ENCODE measurements at places on chromosomes 2 and 18.

GRCh38 chr2:134041877-134042276, 212.0 kb upstream of the MGAT5 start:
- DNase-seq = no peak

DNA sequence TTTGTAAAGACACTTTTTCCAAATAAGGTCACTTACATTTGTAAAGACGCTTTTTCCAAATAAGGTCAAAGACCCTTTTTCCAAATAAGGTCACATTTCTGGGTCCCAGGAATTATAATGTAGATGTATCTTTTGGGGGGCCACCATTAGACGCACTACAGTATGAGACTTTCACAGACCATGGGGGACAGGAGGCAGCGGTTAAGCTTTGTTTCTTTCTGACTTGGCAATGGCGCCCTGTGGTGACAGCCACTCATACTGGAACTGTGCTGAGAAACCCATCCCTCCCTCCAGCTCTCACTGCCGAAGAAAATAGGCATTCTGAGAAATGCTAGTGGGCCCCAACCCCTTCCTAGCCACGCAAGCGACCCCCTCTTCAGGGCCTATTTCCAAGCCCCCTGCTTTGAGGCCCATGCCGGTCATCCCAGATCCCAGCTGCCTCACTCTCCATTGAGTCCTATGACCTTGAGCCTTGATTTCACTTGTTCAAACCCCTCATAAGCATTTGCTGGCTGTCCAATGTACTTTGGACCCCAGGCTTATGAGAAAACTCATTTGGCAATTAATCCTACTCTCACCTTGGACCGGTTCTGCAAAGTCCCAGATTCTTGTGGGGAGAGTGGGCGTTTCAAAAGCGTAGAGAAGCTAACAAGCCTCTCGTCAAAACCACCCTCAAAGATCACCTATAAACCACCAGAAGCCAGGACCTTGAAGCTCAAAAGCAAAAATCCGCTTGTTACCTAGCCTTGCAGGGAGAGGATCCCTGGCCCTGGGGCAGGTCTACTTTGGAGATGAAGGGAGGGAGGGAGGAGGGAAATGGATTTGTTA, 11.3 kb upstream of the SPATA3 start:
- DNase-seq = no peak

- DNase-seq = no peak
Measured at GRCh38 chr2:74924463-74925265, 33.8 kb upstream of the POLE4 start.

DNA sequence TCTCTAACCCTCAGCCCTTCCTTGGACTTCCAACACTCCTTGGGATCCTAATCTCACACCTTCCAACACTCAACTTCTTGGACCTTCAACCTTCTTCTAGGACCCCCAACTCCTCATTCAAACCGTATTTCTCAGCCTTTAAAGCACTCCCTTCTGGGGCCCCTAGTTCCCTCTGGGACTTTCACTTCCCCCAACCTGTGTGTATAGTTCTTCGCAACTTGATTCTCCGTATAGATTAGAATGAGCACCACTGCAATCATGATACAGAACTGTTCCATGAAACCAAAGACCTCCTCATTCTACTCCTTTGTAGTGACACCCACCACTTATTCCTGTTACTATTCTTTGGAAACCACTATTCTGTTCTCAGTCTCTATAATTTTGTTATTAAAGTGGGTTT, 62.0 kb upstream of the NFU1 start:
- no peak for DNase-seq

- no peak for DNase-seq
Measured at GRCh38 chr2:42339191-42339912, 21.7 kb downstream of the COX7A2L start.

DNA sequence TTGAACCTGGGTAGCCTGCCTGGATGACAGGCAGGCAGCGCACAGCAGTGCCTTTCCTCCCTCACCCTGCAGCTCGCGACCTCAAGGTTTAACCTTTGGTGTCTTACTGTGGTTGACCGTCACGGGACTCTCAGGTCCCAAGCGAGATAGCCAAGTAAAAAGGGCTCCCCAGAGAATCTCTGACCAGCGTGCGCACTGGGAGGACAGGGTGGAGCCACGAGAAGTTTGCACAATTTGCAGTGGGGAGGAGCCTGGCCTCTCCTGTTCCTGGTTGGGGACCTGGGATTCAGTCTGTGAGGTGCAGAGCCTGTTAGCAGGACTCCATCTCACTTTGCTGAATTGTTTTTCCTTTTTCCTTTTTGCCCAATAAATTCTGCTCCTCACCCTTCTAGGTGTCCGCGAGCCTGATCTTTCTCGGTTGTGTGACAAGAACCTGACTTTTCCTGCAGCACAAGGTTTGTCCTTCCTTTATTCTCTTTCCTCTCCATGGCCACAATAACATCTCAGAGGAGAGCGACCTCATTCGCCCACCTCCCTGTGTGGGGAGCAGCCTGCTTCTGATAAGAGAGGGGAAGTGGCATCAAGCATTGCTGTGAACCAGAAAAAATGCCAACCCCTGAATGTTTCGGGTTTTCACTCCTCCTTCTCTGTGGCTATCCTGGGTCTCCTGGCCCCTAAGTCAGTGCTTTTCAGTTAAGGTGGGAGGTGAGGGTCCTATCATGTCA, 36.2 kb downstream of the POU3F3 start:
- no peak for DNase-seq

DNA sequence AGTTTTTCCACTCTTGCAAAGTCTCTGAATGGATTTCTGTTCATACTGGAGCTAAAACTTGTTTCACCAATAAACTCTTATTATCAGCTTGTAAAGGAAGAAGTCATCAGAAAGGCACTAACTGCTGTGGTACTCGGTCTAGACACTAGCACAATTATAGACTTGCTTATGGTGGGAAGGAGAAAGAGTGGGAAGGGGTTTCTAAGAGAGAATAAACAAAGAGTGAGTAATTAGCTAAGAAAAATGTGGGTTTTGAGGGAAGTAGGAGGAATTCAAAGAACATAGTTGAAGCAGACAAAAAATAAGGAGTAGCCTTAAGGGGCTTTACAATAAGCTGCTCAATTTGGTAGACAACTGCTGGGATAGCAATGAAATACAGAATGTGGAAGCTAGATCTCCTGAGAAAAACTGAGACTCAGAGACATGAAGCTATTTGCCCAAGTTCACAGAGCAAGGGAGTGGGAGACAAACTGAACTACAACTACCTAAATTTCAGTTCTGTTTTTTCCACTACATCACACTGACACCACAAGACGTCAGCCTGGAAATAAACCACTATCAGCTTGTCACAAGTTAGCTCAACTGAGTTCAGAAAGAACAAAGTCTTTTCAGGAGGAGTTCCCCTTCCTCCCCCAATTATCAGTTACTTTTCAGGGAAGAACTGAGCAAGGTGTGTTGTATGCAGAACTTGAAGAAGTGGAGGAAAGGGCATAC, 59.7 kb downstream of the MAP4K3 start:
- no peak for DNase-seq

DNA sequence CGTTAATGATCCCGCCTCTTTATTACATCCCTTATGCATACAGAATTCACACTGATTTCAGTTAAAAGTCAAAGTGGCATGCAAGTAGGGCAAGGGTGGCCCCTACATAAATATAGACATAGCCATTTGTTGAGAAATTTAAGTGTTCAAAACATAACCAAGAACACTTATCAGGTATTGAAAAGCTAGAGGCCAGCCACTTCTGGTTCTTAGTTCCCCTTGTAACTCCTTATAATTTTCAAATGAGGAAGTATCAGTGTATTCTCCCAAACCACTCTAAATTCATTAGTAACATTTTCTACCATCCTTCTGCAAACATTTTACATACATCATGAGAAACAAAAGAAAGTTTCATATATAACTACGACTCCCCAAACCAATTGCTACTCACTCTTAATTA, 5.8 kb upstream of the ARL5A start:
- DNase-seq = no peak

- DNase-seq = peak; percentile 88
Measured at GRCh38 chr2:191679818-191680600, 2.1 kb downstream of the NABP1 start.

DNA sequence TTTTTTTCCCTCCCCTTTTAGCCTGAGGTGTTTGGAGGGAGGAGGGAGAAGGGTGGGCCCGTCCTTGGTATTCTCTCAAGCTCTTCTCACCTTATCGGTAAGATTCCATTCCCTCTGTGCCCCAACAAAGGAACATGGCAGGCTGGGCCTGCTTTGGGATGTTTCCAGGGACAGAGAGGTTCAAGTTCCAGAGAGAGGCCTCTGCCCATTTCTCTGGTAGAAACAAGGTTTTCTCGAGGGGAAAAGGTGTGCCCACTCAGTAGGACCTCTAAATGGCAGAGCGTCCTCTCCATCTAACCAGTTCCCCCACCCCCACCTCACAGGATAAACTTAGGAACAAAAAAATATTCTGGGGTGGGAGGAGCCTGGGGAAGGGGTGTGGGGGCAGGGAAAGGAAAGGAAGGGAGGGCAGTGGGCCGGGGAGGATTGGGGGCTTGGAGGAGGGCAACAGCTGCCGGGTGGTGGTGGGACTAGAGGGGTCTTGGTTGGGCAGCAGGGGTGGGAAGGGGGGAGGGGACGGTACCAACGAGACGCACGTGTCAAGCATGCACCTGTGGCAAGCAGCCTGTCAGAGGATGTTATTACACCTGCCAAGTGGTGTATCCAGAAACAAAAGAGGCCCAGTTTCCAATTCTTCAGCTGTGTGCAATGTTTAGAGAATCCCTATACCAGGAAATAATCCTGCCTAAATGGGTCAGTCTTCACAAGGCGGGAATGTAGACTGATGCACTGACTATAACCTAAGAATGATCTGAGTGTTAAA, 2.1 kb downstream of the PCBP1 start:
- DNase-seq = no peak

GRCh38 chr18:76545433-76546087, 50.5 kb upstream of the ZNF516 start:
- DNase-seq = no peak

DNA sequence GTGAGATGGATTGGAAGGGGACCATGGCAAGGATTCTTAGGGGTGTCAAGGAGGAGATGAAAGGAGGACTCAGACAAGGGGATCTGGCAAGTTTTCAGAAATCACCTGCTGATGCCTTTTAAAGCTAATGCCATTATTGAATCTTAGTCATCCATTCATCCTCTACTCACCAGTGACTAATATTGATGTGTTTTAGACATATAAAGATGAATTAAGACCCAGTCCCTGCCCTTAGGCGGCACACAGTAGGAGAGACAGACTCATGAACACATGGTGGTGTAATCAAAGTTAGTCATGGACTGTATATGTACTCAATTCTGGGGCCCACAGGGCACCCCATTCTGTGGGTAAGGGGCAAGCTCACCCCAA, 56.5 kb upstream of the ATL2 start:
- peak; percentile 61 for DNase-seq

- DNase-seq = no peak
Measured at GRCh38 chr18:59303006-59303405, 15.4 kb downstream of the CPLX4 start.

DNA sequence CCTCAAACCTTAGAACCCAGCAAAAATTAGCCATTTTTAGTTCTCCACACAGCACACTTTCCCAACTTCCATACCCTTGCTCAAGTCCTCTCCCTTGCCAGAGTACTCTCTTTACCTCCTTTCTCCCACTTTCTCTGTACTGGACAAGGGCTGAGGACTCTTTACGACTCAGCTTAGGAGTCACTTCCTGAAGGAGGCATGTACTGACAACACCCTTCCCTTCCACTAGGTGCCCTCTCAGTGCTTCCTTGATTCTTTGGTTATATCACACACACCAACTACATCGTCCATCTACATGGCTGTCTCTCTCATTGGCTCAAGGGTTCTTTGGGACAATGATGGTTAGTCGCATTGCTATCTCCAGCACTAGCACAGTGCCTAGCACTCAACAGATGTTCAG, 5.2 kb upstream of the C18orf63 start:
- DNase-seq = peak; percentile 48

GRCh38 chr2:45132551-45132950, 123.3 kb upstream of the SIX2 start:
- no peak for DNase-seq

- DNase-seq = no peak
Measured at GRCh38 chr2:141878016-141878415, 252.8 kb downstream of the LRP1B start.
